ENCODE measurements at places on chromosomes 1 and 21.

GRCh38 chr1:5455056-5455455, 537.2 kb downstream of the NPHP4 start:
- peak; percentile 44 for DNase-seq

DNA sequence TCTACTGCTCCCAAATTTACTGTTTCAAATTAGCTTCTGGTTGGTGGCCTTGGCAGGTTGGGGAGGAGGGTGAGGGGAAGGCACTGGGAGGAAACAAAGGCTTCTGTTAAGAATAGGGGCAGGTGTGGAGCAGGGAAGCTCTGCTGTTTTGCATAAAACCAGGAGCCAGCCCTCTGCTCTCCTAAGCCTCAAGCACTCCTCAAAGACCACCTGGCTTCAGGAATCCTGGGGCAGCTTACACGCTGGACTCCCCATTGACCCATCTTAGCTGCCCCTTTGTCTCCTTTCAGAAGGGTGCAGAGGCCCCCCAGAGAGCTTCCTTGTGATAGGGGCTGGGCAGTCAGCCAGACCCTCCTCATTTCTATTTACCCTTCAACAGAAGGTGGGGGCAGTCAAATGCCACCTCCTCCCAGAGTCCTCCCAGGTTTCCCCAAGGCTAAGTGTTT, 11.5 kb upstream of the DHRS3 start:
- no peak for DNase-seq

DNA sequence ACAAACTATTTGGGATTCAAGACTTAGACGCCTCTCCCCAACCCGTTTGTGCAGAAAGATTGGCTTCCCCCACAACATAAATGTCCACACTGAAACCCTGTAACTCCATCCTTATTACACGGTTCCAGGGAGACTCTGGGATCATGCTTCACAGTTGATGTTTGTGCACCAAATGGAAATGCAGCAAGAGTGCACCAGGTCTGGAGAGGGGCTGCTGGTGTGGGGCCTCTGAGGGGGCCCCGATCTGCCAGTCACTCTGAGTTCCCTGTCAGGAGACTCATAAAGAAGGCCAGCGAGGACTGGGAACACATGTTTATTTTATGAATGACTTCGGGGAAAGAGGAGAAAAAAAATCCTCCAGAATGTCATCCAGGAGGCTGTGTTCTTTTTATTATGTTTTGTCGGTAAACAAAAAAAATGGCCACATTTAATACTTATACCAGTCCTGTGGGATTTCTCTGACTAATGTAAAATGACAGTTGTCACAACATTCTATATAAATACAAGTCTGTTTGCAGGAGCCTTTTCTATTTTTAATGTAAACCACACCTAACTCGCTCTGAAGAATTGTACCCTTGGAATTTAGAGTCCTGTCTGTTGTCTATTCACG, 439.1 kb upstream of the VAMP3 start:
- DNase-seq = no peak

GRCh38 chr1:226519135-226519534, 29.4 kb upstream of the STUM start:
- no peak for DNase-seq

DNA sequence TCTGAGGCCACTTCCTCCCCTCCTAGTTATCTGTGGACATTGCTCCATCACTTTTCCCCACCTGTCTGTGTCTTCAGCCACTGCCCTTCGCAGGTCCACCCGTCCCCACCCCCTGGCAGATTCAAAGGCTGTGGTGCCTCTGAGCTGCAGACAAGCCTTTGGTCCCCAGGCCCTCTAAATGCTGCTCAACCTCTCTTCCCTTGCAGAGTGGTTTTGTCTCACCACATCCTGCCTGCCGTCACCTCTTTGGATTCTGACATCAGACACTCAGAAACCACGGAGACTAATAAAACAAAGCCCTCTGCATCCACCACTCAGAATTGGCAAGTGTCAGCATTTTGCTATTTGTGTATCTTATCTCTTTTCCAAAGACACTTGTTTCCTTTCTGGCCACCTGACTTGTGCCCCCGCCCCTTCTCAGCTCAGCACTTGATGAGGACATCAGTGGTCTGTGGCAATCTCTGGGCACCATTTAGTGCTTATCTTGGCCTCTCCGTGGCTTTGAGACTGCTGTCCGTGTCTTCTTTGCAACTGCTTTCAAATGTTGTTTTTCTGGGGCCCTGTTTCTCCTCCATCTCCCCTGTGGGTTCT, 7.7 kb downstream of the CNIH3 start:
- peak; percentile 100 for DNase-seq

GRCh38 chr1:114540821-114541220, 29.8 kb upstream of the TRIM33 start:
- DNase-seq = no peak

- DNase-seq = no peak
Measured at GRCh38 chr21:44617071-44617501, 5.2 kb downstream of the KRTAP10-8 start.

- peak; percentile 64 for DNase-seq
Measured at GRCh38 chr1:7707527-7707926, 63.6 kb upstream of the VAMP3 start.

DNA sequence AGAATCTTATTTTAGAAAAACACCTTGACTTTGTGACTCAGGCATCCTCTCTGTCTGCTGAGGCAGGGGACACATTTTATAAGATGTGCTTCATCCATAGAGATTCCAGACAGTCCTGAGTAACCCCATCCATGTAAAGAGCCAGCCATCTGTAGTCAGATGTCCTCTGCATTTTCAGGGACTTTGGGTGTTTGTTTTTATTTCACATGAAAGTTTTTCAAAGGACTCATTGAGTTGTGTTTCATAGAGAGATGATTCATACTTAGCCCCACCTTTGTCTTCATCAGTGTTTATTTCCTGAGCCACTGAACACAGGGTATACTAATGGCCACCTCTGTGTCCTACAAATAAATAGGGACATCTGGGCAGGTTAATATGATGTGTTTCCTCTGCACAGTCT, 280.4 kb downstream of the CACNA1E start:
- DNase-seq = no peak

GRCh38 chr1:109890115-109890953, 20.3 kb upstream of the CSF1 start:
- no peak for DNase-seq

DNA sequence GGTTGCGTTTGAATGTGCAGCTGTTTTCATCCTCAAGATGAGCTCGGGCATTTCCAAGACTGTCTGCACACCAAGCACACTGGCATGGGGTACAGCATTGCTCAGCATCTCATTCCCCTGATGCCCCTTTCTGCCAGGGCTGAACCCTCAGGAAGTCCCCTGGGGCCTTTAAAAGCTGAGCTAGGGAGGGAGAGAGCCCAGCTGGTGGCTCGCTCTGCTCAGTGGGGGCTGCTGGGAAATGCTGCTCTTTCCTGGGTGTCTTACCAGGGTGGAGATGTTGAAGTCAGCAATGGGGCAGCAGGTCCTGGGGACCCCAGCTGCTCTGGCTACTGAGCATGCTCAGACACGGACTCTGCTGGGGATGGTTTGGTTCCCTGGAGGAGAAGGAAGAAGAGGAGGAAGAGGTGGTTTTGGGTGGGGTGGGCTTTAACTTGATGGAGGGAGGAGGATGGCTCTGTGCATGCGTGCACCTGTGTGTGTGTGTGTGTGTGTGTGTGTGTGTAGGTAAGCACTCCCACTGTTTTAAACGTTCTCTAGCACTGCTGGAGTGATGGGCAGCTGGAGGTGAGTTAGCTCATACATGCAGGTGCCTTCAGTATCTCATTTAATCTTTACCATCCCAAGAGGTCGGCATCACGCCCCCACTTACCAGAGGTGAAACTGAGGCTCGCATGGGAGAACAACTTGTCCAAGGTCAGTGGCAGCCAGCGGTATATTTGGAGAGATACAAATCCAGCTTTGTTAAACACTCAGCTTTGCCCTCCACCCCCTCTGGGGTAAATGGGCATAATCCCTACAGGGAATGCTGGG, 40.9 kb downstream of the ACTL8 start:
- no peak for DNase-seq

GRCh38 chr1:155223047-155223446, 14.6 kb downstream of the MTX1 start:
- DNase-seq = no peak

DNA sequence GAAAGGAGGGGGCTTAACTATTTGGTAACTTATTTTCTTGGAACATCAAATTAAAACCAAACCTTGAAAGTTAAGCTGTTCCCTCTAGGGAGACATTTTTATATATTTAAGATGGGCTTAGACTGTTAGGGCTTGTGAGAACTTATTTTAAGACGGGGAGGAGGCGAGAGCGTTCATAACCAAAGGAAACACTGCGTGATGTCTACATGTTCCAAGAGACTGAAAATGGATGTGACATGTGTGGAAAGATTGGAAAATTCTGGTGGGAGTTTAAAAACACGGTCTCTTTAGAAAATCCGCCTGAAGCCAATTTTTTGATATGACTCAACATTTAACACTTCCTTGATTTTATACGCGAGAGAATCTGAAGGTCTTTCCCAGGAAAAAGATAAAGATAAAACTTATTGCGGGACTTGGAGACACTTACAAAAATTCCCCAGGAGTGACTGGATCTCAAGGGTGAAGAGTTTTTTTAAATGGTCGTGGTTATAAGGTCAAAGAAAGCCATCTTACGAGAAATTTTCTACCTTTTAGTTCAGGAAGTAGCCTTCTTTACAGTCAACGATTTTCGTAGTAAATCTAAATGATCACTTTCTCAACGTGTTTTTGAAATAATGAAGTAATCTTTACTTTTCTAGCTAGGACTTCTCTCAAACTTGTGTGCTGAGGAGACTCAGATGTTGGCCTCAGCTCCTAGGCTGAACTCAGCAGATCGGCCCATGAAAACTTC, 828 bp downstream of the PNRC2 start:
- peak; percentile 68 for DNase-seq

DNA sequence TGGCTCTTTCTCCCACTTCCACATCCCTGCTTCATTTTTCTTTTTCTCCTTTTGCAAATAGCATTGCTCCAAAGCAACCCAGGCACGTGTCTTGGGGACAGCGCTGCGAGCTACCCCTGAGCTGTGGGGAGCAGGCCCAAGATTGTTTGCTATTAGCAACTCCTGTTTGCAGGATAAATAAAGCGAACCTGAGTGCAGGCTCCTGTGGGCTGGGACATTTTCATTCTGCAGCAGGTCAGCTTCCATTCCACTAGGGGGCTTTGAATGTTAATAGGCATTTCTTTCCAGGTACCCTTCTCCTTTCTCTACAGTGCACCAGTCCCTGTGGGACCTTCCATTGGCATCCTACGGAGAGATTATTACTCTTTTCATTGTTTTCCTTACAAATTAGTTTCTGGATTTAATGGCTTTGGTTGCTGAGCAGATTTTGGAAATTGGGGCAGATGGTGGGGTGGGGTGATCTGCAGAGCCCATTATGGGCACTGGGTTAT, 54.0 kb downstream of the OLFML3 start:
- DNase-seq = peak; percentile 40

GRCh38 chr1:18957136-18957521, 653 bp upstream of the IFFO2 start:
- no peak for DNase-seq
